ENCODE measurements at places on chromosomes 7 and 10.

DNA sequence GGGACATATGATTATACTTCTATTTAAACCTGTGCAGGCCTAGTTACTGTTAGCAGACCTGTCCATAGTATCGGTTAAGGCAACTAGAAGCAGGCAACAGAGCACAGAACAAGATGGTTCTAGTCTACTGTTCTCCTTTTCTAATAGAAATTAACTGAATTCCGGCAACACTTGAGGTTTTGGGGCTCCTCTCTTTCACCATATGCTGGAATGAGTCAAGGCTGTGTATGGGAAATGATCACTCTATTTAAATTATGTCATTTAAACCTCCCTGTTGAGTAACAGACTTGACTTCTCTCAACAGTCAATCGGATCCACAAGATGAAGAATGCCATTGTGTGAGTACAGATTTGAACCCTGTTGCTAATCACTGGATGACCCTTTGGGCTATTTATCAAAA is 6.2 kb upstream of the OTUD1 start:
- DNase-seq, result no peak

DNA sequence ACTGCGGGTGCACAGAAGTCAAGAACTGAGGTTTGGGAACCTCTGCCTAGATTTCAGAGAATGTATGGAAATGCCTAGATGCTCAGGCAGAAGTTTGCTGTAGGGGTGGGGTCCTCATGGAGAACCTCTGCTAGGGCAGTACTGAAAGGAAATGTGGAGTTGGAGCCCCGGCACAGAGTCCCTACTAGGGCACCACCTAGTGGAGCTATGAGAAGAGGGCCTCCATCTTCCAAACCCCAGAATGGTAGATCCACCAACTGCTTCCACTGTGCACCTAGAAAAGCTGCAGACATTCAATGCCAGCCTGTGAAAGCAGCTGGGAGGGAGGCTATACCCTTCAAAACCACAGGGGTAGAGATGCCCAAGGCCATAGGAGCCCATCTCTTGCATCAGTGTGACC is 1336.0 kb upstream of the CELF2 start:
- DNase-seq, result no peak

DNA sequence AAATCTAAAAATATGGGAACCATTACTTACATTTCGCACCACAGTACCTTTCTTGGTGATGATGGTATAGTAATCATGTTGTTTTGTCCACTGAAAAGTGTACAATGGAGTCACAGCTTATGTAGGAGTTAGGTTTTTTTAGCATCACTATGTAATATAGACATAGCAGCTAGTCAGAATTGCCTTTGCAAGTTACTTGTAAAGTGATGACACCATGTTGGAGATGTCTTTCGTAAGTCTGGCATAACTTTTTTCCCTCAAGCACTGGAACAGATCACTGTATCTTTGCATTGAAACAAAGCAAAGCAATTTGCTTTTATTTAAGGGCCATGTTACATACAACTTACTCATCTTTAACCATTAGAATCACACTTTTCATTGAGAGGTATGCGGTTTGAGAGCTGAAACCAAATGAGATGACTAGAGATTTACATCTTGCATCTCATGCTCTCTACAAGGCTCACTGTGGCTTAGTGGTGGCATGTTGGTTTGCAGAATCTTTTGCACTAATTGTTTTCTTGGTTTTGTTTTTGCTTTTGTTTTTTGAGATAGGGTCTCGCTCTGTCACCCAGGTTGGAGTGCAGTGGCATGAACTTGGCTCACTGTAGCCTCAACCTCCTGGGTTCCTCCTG is 18.3 kb downstream of the UBN2 start:
- no peak for DNase-seq

DNA sequence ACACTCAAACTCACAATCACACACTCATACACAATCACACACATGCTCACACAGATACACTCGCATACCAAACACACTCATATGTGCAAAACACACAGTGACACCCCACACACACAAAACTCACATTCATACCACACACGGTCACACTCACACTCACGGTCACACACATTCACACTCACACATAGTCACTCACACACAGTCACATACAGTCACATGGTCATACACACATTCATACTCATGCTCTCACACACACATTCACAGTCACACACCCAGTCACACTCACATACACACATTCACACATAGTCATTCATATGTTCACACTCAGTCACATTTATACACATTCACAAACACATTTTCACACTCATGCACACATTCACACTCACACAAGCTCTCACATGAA is 296.0 kb upstream of the RNF32 start:
- DNase-seq, result no peak

DNA sequence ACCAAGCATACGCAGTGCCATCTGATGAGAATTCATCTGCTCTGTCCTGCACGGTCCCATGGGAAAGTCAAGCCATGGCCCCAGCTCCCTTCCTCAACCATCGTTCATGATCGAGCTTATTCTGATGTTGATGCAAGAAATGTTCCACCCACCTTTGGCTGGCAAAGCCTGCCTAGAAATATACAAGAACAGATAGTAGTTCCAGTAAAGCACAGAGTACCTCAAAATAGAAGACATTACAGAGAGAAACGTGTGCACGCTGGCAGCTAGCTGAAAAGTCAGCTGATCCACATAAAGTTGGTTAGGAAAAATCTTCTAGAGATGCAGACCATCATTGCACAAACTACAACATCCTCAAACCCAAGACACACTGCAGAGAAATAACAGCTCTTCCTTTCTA is 127.0 kb downstream of the PTPRN2 start:
- no peak for DNase-seq

- DNase-seq, result no peak
These were observed 42.0 kb downstream of the ZNF783 start for GRCh38 chr7:149304006-149304405.

DNA sequence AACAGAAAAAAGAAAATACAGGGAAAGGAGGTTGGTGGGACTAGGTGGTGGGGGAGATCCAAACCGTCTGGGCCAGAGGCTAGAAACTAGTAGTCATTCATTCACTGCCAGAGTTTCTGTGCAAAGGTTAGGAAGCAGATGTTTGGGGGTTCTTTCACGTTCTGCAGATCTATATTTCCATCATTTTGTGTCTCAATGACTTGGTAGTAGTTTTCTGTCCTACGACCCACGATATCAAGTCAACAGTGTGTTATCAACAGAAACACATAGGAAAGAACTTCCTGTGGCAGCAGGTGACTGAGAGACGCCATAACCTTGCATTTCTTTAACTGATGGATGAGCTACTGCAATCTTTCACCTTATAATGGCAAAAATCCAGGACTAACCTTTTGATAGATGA is 1.8 kb downstream of the CEP55 start:
- no peak for DNase-seq

- no peak for DNase-seq
These were observed 97.7 kb downstream of the RGS10 start for GRCh38 chr10:119444866-119445265.

GRCh38 chr10:33975481-33975880 is 641.0 kb upstream of the NRP1 start:
- DNase-seq, result no peak

DNA sequence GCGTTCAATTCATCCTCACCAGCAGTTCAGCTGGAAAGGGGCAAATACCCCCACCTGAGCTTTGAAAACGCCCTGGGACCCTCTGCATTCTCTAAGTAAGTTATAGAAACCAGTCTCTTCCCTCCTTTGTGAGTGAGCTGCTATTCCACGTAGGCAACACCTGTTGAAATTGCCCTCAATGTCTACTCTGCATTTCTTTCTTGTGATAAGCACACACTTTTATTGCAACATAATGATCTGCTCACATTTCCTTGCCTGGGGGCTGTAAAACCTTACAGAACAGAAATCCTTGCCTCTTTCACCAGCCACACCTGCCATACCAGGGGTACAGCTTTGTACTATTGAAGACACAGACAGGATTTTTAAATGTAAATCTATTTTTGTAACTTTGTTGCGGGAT is 155.8 kb upstream of the LANCL2 start:
- no peak for DNase-seq
